Stimulated activated CD8-positive, alpha-beta memory T cell treated with anti-CD3 and anti-CD28 coated beads, Interleukin-2, amount 100 ng/mL, for 1 hour (primary cell): ENCODE measurements at places on chromosomes 1 and 21.

DNA sequence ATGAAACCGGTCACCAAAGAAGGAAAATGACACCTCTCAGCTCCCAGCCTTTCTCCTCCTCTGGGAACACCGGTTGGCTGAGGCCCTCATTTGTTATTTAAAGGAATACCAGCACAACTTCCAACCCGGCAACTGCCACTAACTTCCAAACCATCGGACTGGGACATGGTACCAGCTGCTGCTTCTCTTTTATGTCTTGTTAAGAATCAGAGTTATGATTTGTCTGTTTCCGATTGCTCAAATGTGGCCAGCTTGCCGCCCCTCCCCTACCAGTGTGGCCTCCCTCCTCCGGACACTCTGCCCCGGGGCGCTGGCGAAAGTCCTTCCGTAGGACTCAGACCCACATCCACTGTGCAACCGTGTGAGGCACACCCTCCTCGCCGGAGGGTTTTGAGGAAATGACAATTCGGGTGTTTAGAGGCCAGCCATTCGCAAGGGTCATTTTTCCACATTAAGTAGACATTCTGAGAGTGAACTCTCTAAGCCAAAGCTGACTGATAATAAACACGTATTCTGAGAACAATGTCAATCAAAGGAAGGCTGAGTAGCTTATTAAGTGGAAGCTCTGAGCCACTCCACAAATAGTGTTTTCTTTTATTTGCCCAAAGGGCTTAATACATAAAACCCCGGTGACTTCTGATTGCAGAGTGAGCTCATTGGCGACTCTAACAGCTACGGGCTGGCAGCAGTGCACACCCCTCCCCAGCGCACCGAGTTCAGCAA lies 5.5 kb downstream of the RIPK4 start:
- no peak for DNase-seq

- DNase-seq = no peak
These were observed 59.2 kb upstream of the IVNS1ABP start for GRCh38 chr1:185376288-185376687.

DNA sequence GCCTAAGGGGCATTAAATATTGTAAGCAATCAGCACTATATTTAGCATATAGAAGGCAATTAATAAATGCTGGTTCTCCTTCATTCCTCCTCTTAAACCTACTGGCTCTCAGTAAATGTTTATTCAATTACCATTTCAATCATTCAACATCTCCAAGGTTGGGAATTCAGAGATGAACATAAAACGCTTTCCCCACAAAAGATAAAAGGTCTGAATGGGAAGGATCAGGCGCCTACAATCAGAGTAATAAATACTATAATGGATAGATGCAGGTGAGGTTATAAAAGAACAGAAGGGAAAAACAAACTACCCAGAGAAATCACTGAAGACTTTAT lies 407 bp upstream of the KTI12 start:
- no peak for DNase-seq

- DNase-seq = peak; percentile 56
These were observed at the start of gene IFNAR2 for GRCh38 chr21:33229784-33230544. TSS of gene IFNAR2 (plus strand) at chr21:33229938. CDS start at chr21:33241923, 11,985 bp downstream.

DNA sequence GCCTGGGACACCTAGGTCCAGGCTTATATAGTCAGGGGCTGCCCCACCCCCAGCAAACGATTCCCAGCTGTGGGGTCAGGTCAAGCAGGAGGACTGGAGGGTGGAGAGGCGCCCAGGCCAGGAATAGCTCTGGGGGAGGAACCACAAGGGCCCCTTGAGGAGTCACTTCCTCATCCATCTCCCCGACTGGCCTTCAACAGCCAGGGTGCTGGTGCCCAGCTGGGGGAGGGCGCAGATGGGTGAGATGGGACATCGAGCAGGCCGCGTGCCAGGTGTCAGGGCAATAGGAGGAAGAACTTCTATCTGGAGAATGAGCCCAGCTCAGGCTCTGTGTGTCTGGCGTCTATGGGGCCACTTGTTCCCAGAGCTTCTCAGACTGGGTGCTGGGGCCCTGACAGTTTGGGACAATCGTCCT lies 208 bp upstream of the MYBPH start:
- DNase-seq = no peak

GRCh38 chr1:154833841-154834240 lies 36.2 kb downstream of the KCNN3 start:
- DNase-seq = no peak

DNA sequence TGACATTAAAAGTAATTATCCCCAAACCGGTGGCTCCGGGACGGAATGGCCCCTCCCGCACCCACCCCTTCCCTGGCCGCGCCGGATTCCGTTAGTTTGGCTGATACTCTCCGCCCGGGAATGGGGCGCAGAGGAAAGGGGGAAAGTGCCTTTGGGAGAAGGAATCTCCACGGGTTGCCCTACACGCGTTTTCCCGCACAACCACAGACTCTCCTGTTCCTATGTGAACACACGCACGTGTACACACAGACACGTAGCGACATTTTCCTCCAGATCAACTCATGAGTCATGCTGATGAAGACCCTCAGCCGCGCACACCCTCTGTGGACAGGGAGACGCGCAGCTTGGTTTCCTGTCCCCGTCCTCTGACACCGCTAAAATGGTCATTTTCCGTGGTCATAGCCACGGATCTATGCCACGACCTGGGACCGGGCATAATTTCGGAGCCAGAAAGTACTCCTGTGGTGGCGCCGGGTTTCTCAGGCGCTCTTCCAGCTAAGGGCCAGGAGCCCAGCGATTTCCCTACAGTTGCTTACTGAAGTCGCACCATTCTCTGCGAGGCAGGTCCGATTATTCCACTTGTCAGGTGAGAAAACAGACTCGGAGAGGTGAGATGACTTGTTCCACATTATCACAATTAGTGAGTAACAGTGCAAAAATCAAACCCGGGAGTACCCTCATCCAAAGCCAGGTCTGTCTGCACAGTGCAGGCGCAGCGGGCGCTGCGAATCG lies 4.0 kb upstream of the DMRTA2 start:
- no peak for DNase-seq

GRCh38 chr1:7384679-7385078 lies 386.4 kb upstream of the VAMP3 start:
- no peak for DNase-seq

DNA sequence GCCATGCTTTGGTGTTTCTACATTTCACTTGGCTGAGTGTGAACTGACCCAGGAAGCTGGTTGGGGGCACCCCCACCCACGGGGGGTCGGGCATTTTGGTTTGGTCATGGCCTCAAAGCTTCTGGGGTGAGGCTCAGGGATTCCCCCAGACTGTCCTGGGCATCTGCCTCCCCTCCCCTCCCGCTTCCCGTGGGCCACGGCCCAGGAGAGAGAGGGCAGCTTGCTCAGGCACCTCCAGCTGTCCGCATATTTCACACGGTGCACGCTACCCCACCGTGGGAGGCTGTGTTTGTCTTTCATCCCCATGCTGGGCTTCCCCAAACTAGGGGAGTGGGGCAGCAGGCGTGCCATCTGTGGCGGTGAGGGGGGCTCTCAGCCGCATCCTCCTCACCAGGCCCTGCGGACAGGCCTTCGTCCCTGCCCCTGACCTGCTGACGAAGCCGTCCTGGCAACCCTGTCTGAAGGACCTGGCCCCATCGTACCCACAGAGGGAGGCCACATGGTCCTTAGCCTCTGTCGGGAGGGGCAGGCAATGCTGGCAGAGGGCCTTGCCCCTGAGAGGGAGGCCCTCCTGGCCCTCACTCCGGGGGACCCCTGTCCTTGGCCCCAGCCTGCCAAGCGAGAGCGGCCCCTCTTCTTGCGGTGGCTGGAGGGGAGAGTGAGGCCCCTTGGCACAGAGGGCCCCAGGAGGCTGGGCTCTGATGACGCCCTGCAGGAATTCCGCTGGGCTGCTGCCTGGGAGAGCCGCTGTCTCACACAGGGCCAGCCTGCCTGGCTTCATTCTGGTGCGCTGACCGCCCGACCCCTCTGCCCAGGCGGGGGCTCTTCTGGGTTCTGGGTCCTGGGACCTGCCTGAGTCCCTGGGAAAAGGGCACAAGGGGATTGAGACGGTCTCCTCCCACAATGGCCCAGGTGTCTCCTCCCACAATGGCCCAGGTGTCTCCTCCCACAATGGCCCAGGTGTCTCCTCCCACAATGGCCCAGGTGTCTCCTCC lies 22.1 kb downstream of the TP73 start:
- DNase-seq = no peak

DNA sequence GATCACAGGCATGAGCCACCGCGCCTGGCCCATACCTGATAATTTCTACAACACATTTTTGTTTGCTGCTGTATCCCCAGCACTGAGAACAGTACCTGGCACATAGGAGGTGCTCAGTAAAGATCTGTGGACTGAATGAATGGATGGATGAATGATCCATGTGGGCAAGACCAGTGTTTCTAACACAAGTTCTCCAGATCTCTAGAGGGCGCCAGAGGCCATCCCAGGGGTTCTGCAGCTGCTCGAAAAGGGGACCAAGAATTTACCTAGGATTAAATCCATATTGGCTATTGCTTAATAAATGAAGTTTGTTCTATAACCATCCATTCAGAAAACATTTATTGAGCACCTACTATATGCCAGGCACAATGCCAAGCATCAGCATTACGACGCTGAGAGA lies 167.7 kb downstream of the ACTL8 start:
- no peak for DNase-seq

DNA sequence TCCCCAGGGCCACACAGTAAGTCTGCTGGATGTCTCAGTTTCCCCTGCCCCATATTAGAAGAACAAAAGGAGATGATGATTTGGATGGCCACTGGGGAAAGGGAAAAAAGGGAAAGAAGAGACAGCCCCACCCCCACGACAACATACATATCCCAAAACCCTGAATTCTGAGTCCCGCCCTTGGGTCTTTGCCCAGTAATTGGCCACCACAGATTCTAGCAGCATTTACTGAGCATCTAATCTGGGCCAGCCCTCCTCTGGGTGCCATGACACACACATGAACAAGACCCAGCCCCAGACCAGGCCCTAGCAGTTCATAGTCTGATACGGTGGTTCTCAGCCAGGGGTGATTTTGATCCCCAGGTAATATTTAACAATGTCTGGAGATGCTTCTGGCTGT lies 5.2 kb upstream of the TTC4 start:
- DNase-seq = no peak

- no peak for DNase-seq
These were observed 26.2 kb downstream of the NAV1 start for GRCh38 chr1:201565024-201565730.

GRCh38 chr1:169610108-169610507 lies 19.8 kb downstream of the SELP start:
- DNase-seq = no peak

GRCh38 chr1:159970932-159971342 lies 16.9 kb upstream of the SLAMF9 start:
- DNase-seq = no peak

- no peak for DNase-seq
These were observed 37.6 kb upstream of the CTBS start for GRCh38 chr1:84611796-84612195.

DNA sequence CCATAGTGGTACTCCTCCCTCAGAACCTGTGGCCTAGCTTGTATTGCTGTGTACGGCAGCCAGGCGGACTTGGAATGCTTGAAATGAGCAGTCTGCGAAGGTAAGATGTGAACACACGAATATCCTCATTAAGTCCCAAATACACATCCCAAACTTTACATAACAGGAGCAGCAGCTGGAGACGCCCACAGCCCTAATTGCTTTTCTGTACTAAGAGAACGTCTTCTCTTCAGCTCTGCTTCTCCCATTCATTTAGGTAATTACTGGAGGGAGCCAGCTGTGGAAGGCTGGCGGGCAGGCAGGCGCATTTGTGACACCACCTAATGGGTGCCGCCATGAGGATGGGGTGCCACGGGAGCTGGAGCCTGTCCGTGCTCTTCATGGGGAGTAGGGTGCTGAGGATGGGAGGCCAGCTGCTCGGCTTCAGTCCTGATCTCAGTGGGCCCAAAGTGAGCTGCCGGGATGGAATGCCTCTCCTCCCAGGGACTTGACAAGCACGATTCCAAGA lies 66.6 kb upstream of the POU3F1 start:
- DNase-seq = no peak

GRCh38 chr1:215595231-215595630 lies 28.1 kb downstream of the KCTD3 start:
- no peak for DNase-seq

GRCh38 chr1:27405074-27405473 lies 12.7 kb downstream of the GPR3 start:
- no peak for DNase-seq

DNA sequence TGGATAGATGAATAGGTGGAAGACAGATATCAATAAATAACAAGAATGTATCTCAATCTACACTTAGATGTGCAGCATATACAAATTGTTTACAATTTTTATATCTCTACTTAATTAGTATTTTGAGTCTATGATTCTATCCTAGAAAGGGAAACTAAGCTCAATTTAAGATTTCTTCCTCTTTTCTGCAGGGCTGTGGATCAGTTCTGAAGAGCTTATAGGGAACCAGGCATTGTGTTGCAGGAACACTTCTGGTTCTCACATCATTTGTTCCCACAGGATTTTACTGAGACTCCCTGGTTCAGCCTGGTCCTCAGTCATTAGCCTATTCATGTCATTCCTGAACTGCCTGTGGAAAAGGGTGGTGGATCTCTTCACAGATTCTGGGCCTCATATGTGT lies 105.8 kb downstream of the TNFSF18 start:
- DNase-seq = no peak

- DNase-seq = no peak
These were observed 29.7 kb upstream of the EVA1B start for GRCh38 chr1:36352910-36353878.

DNA sequence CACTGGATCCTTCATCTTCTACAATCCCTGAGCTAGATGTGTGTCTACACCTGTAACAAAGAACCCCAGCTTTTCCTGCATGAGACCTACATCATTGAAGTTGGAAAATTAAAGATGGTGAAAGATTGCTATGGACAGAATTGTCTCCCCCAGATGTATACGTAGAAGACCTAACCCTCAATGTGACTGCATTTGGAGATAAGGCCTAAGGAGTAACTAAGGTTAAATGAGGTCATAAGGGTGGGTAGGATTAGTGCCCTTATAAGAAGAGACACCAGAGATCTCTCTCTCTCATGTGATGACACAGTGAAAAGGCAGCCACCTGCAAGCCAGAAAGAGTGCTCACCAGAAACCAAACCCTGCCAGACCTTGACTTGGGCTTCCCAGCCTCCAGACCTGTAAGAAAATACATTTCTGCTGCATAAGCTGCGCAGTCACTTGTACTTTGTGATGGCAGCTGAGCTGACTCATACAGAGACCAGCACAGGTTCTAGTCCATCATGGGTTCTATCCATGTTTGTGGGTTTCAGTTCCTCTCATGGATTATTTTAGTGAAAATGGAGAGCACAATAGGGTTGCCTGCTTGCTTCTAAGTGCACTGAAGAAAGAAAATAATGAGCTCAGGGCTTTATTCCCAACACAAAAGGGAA lies 180.8 kb downstream of the TPR start:
- no peak for DNase-seq

- DNase-seq = no peak
These were observed 103.4 kb downstream of the CLEC20A start for GRCh38 chr1:178393370-178393769.

- DNase-seq = no peak
These were observed at the start of gene GPR137B for GRCh38 chr1:236142253-236143103. TSS of gene GPR137B (plus strand) at chr1:236142539. CDS start at chr1:236142623, 84 bp downstream.

- DNase-seq = no peak
These were observed 510.5 kb downstream of the PLPP3 start for GRCh38 chr1:56068908-56069307.
